CD4-positive, alpha-beta memory T cell (primary cell): ENCODE measurements at places on chromosomes 16 and 17. TPM values are rescaled to one million over a fixed set of nuclear protein-coding genes. Genes with fewer than 3 reads are reported as not detected.

DNA sequence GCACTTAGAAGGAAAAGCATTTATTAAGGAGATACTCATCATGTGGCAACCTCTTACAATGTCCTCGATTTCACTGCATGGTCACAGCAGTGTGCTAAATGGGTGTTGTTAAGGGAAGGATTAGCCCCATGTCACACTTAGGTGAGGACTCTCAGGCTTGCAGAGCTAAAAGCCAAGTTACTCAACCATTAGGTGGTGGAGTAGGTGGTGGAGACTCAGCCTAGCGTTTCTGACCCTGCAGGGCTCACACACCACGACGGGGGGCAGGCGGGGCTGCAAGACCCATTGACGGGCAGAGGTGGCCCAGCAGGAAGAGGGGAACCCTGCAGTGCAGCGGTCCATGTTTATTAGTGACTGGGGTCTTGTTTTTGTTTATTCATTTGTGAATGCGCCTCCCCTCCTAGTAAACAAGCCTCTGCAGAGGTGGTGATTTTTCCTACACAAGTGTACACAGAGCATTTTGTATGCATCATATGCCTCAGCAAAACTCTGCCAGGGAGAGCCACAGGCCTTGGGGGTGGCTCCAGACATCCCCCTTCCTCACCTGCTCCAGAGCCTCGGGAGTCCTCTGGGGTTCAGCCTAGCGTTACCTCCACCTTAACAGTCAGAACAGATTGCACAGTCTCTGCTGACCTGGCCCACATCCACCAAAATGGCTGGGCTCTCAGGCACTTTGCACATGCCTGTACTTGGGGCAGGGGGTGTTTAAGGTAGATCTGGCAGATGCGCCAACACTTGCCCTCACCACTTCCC is 216.7 kb downstream of the C16orf95 start:
- no peak overlapping the region for H3K27ac ChIP-seq
- no peaks in the 10 kb centered on the region for H3K4me1 ChIP-seq
- H3K27me3 ChIP-seq: no peaks in the 10 kb centered on the region
- DNase-seq: no peak
- no peak overlapping the region for H3K4me3 ChIP-seq
- H3K36me3 ChIP-seq: no peaks in the 10 kb centered on the region

DNA sequence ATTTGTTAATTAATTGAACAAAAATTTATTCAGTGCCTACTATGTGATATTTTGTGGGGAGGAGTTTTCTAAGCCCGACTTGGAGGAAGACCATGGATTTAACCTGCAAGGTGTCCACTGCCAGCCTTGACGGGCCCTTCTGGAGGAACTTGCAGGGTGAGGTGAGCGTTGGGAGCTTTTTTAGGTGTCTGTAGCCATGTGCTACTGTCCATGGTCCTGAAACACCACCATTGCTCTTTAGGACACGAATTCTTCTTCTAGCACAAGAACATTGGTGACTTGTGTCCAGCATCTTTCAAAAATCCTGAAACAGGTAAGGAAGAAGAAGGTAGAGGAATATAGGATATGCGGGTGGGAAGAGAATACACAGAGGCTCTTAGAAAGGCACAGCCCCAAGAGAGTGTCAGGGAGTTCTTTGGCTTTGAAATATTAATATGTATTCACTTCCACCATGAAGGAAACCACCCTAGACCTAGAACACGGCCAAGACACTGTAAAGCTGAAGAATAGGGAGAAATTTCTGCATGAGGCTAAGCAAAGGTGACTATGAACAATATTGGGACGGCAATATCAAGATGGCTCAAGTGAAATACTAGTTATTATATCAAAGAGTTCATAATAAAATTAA is 27.9 kb upstream of the OR4D1 start:
- H3K27me3 ChIP-seq: no peaks in the 10 kb centered on the region
- H3K27ac ChIP-seq: no peak overlapping the region
- H3K4me3 ChIP-seq: no peak overlapping the region
- peaks cover 8% of the 10 kb centered on the region for H3K4me1 ChIP-seq
- DNase-seq: peak; percentile 59
- H3K36me3 ChIP-seq: no peaks in the 10 kb centered on the region

DNA sequence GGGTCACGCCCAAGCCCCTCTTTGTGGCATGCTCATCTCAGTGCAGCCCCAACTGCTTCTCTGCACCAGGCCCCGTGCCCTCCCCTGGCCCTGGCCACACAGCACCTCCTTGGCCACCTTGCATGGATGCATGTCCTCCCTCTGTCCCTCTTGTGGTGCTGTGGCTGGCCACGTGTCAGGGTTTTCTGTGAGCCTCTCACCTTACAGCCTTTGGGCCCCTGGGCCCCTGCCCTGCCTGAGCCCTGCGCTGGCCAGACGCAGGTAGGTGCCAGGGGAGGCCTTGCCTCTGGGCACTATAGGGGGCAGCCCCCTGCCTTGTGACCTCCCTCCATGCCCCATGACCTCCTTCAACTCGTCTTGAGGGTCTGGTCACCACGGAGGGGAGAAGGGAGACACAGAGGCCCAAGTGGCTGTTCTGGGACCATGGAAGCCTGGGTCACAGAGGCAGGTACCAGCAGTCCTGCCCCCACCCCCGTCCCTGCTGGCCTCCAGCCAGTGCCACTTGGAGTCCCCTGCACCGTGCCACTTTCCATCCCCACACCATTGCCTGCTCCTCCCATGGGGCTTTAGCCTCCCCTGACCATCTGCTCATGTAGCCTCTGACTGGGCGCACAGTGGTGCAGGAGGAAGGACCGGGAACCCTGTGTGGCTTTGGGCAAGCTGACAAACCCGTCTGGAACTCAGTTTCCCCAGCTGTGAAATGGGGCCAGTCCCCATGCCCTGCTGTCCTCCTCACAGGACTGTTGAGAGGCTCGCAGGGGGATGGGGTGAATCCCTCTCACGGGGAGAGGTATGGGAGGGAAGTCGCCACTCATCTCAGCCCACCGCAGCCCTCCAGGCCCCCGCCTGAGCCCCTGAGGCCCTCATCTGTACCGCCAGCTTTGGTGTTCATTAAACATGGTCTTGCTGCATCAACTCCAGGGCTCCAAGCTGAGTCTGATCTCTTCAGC is 11.5 kb upstream of the ATP6V0C start:
- H3K4me1 ChIP-seq: no peaks in the 10 kb centered on the region
- no peak overlapping the region for H3K27ac ChIP-seq
- H3K36me3 ChIP-seq: no peaks in the 10 kb centered on the region
- no peak overlapping the region for H3K4me3 ChIP-seq

Gene CBX4
- 64.7 TPM for total RNA-seq
